ENCODE measurements at places on chromosomes 7 and 10. TPM values are rescaled to one million over a fixed set of nuclear protein-coding genes. Genes with fewer than 3 reads are reported as not detected.

Gene SUN3
- polyA plus RNA-seq: not detected

Gene C10orf105
- polyA plus RNA-seq: 0.06 TPM

Gene VAX1
- polyA plus RNA-seq: not detected

Gene EPDR1
- 2.5 TPM for polyA plus RNA-seq

Gene ACBD7
- polyA plus RNA-seq: not detected

Gene PKD2L1
- not detected for polyA plus RNA-seq

Gene MKX
- polyA plus RNA-seq: 36.2 TPM

Gene ASAH2B
- 5.0 TPM for polyA plus RNA-seq

Gene ITIH5
- polyA plus RNA-seq: not detected

Gene TAS2R41
- not detected for polyA plus RNA-seq

Gene CPN1
- polyA plus RNA-seq: not detected

Gene TAC1
- not detected for polyA plus RNA-seq

Gene UTF1
- not detected for polyA plus RNA-seq

Gene MRLN
- not detected for polyA plus RNA-seq

Gene GTF2IRD1
- 6.6 TPM for polyA plus RNA-seq

Gene OR6B1
- polyA plus RNA-seq: not detected

Gene GDF2
- not detected for polyA plus RNA-seq

Gene TEX36
- polyA plus RNA-seq: 0.35 TPM

Gene OPALIN
- not detected for polyA plus RNA-seq

Gene TMEM140
- 6.1 TPM for polyA plus RNA-seq

Gene PRKAR1B
- polyA plus RNA-seq: 12.9 TPM

Gene KIAA1549
- 2.1 TPM for polyA plus RNA-seq

Gene CTBP2
- polyA plus RNA-seq: 54.5 TPM

Gene GPR22
- polyA plus RNA-seq: 0.23 TPM

Gene SPDYE6
- not detected for polyA plus RNA-seq

Gene SPDYE3
- 3.8 TPM for polyA plus RNA-seq

Gene NUB1
- polyA plus RNA-seq: 48.0 TPM

Gene NME8
- not detected for polyA plus RNA-seq

Gene PARD3
- 7.7 TPM for polyA plus RNA-seq

Gene GPR15LG
- polyA plus RNA-seq: not detected

Gene HECW1
- polyA plus RNA-seq: 2.0 TPM

Gene BMPER
- polyA plus RNA-seq: 40.5 TPM

Gene RSPH10B
- polyA plus RNA-seq: not detected

Gene ACTL6B
- polyA plus RNA-seq: not detected

Gene LGI1
- not detected for polyA plus RNA-seq

Gene SFTPA1
- polyA plus RNA-seq: not detected

Gene FXYD4
- polyA plus RNA-seq: not detected

Gene MLXIPL
- not detected for polyA plus RNA-seq

Gene MYO1G
- 0.14 TPM for polyA plus RNA-seq

Gene PRPS1L1
- not detected for polyA plus RNA-seq

Gene GBX1
- not detected for polyA plus RNA-seq

Gene POM121
- 13.2 TPM for polyA plus RNA-seq

Gene SORBS1
- polyA plus RNA-seq: 1.3 TPM

Measured in GM23248 (cell line).